ENCODE measurements at places on chromosomes 16 and 17.

GRCh38 chr17:82195675-82196672 lies 16.7 kb downstream of the CCDC57 start:
- no peak for DNase-seq

DNA sequence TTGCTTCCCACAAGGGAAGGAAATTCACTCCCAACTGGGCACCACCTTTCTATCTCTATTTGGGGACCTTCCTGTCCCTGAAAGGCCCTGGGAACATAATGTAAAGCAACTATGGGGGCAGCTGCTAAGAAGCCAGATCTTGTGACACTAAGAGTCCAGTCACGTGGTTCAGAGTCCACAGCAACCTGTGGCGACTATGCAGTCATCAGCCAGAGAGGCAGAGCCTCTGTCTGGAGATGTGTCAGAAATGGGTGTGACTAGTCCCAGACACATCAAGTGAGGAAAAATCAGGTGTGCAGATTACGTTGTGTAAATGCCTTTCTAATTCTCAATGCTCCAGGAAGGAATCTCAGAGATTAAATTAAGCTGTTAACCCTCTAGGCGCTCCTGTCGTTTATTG lies 26.6 kb upstream of the SKAP1 start:
- DNase-seq = no peak

DNA sequence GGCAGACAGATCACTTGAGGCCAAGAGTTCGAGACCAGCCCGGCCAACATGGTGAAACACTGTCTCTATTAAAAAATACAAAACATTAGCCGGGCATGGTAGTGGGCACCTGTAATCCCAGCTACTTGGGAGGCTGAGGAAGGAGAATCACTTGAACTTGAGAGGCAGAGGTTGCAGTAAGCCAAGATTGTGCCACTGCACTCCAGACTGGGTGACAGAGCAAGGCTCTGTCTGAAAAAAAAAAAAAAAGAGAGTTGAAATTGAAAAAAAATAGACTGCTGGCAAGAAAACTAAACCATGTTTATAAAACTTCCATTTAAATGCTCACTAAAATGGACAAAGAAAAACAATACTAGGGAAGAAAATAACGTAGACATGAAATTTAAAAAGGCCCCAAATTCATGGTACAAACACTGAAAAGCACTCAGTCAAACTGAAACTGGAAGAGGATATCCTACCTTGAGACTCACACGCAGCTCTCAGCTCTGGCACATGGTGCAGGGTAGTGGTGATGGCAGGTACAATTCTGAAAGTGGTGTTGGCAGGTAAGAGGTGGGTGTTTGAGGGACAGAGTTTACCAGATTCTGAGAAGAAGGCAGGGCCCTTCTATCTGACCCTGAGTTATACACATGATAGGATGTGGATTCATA lies 19.3 kb downstream of the CNTROB start:
- DNase-seq = peak; percentile 14

GRCh38 chr16:57253466-57253865 lies 8.4 kb downstream of the ARL2BP start:
- no peak for DNase-seq

GRCh38 chr16:69217433-69217832 lies 30.5 kb downstream of the SNTB2 start:
- no peak for DNase-seq

GRCh38 chr16:10935226-10935915 lies 6.9 kb downstream of the DEXI start:
- no peak for DNase-seq

DNA sequence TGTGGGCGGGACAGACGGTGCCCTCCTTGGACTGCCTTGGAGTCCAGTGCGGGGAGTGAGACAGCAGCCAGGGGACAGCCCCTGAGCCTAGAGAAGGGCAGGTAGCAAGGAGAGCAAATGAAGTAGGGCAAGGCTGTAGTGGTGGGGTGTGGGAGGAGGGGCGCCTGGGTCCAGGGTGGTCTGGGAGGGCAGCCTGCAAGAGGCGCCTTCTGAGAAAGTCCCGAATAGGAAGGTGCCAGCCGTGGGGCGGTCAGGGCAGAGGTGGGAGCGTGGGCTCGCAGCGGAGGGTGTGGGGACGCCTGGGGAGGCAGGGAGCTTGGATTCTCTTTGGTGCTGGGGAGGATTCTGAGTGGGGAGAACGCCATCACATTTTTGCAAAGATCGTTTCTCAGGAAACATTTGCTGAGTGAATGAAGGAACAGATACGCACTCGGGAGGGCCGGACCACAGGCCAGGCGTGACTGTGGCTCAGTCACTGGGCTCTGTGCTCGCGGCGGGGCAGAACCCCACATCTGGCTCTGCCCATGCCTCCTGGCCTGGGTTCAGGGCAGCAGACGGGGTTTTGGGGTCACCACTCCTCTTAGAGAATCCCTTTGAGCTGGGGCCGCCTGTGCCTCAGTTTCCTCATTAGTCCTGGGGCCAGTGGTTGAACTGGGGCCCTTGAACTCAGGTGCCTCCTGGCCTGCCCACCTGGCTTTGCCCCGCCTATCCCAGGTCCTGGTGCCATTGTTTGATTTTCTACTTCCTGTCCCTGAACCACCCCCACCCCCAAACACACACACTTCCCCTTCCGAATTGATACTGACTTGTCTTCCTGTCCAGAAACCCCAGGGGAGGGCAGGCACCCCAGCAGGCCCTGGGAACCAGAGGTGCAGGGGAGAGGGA lies 4.2 kb downstream of the SNN start:
- DNase-seq = no peak

DNA sequence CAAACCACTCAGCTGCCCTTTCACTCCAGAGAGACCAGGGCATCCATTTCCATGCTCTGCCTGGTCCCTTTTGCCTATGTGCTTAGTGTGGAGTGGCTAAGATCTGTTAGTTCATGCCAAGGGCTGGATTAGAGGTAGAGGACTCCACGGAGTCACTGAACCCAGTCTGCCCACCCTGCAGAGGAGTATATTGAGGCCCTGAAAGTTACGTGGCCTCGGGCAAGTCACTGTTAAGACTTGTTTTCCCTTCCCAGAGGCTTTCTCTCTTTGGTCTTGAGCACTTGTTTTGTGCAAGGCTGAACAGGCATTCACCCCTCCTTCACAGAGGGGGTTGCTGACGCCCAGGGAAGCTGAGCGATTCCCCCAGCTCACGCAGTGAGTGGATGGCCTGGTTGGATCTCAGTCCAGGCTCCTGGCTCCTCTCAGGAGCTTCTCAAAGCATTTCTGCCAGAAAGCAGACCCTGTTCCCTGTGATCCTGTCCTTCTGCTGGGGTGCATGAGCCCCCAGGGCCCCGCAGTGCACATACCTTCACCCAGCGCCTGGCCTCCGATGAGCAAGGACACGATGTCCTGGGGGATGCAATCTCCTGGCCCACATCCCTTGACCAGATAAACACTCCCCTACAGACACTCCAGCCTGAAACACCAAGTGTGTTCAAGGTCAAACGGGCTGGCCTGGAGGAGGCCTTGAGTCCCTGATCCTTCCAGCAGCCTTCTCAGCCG lies 153.4 kb upstream of the GSE1 start:
- DNase-seq = no peak

- DNase-seq = no peak
Measured at GRCh38 chr17:6700948-6701307, 12.2 kb downstream of the SLC13A5 start.

DNA sequence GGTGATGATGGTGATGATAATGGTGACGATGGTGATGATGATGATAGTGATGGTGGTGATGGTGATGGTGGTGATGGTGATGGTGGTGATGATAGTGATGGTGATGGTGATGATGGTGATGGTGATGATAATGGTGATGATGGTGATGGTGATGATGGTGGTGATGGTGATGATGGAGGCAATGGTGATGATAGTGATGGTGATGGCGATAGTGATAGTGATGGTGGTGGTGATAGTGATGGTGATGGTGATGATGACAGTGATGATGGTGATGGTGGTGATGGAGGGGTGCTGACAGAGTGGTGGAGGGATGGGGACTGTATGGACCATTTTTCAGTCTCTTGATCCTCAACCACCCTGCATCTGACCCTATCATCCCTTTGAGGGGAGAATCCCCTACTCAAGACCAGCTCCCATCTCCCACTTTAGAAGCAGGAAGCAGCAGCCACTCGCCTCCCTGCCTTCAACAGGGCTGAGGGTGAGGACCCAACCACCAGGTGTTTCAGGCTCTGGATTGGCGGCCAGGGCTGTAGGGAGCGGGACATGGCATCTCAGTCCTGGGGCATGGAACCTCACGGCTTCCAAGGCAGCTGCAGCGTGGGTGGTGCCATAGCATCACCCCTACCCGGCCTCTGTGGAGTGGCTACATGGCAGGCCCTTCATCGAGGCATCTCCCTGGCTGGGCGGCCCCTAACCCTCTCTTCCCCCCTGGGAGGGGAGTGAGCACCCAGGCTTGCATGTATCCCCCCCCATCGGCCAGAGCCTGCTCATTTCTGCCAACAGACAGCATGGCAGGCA lies 4.5 kb downstream of the FSCN2 start:
- DNase-seq = no peak

DNA sequence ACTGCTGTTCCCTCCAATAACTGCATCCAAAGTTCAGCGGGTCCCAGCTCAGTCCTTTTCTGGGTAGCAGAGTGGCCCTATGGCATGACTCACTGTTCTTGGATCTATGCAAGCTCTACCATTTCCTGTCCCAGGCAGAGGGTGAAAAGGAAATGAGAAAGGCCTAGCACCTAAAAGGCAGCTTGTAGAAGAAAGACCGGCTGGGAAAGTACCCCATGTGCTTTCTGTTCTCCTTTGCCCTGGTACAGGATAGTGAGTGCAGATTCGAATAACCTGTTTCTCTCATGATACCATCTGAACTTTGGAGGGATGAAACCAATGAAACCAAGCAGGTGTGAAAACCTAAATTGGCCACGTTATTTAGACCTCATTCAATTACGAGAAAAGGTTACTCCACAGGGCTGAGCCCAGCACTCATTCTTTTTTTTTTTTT lies 12.7 kb upstream of the HASPIN start:
- DNase-seq = peak; percentile 73
